Stimulated activated CD4-positive, alpha-beta T cell treated with anti-CD3 and anti-CD28 coated beads, Interleukin-1b, Interleukin-23, amount 100 ng/mL, for 1 hour (primary cell): ENCODE measurements at places on chromosomes 5 and 9.

DNA sequence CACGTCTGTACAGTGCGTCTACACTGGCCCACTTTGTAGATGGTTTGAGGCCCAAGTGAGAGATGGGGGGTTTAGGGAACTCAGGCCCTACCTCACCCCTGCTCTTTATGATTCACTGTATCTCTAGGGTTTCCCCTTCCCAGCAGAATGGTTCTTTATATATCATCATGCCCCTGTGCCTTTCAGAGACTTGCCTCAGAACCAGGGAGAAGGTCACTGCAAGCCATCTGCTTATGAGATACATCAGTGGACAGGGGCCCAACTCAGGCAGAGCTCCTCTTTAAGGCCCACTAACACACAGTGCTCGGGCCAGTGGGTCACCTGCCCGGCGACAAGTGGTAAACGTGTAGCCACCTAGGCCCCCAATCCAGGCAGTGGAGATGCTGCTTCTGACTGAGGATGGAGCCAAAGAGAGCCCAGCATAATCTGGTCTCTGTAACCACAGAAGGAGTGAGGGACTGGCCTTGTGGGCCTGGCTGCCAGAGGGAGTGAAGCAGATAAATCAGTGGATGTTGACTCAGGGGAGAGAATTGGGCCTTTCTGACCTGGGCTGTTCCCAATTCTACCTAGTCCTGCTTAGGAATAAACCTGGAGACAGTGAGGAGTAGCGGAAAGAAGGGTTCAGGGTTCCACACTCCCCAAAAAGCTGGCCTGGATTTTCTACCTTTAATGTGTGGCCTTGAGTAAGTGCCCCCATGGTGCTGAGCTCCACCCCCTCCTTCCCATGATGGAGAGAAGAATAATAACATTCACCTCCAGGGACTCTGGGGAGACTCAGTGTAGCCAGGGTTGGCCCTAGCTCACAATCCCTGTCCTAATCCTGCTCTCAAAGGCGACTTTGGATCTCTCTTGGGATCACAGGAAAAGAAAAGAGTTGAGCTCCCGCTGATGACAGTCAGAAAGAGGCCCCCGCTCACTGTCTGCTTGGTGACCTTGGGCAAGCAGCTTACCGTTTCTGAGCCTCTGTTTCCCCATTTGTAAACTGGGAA is 2.8 kb upstream of the DUSP1 start:
- no peak for DNase-seq

DNA sequence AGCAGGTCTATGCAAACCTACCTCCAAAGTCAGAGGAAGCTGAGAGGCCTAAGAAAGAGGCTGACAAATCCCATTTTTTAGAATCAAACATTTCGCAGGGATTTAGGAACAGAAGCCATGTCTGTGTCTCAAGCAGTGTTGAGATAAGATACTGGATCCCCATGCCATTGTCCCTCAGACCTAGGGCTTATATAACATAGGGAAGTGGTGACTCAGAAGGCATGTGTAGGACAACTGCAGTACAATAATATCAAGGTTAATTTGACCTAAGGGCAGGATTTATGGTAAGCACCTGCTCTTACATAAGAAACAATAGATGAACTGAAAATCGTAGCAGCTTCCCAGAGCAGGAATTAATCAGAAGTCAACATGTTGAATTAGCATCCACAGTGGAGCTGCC is 459.4 kb downstream of the ANXA1 start:
- DNase-seq, result no peak

GRCh38 chr9:36728651-36729520 is 156.2 kb downstream of the MELK start:
- DNase-seq, result peak; percentile 16

GRCh38 chr5:72387985-72388384 is 67.8 kb downstream of the PTCD2 start:
- DNase-seq, result no peak

GRCh38 chr9:90569511-90569910 is 73.1 kb downstream of the DIRAS2 start:
- no peak for DNase-seq

GRCh38 chr9:69314547-69314946 is 10.5 kb upstream of the ENTREP1 start:
- DNase-seq, result no peak

DNA sequence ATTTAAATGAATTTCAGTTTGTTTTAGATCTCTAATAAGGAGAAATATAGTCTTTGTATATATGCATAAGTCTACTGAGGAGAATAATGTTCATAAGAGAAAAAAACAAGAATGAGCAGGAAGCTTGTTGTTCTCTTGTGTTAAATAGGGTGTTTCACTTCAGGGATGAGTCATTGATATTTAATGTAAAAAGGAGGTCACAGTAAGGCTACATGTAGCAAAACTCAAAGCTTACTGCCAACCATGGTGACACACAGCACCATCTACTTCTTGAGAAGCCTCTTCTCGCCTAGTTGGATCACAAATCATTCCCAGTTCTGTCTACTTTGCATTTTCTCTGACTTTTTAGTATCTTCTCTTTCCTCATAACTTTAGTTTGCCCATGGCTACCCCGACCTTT is 1466.0 kb upstream of the C9orf72 start:
- no peak for DNase-seq

GRCh38 chr9:71355884-71356283 is 234.5 kb upstream of the TRPM3 start:
- DNase-seq, result no peak

- no peak for DNase-seq
These were observed 58.5 kb downstream of the LIFR start for GRCh38 chr5:38497946-38498345.

DNA sequence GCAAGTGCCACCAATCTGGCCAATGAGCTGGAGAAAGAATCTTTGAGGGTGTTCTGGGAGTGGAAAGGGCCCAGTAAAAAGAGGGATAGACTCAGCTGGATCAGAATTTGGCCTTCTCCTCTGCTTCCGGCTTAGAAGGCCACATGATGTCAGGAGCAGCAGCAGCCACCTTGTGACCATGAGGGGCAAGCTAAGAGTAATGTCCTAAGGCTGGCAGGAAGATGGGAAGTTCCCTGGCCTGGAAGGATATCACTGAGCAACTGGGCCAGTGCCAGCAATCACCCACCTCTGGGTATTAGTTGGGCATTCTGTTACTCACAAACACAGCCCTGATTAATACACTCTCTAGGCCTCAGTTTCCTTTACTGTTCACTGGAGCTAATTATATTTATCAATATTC is 44.2 kb downstream of the TSPAN17 start:
- DNase-seq, result no peak

DNA sequence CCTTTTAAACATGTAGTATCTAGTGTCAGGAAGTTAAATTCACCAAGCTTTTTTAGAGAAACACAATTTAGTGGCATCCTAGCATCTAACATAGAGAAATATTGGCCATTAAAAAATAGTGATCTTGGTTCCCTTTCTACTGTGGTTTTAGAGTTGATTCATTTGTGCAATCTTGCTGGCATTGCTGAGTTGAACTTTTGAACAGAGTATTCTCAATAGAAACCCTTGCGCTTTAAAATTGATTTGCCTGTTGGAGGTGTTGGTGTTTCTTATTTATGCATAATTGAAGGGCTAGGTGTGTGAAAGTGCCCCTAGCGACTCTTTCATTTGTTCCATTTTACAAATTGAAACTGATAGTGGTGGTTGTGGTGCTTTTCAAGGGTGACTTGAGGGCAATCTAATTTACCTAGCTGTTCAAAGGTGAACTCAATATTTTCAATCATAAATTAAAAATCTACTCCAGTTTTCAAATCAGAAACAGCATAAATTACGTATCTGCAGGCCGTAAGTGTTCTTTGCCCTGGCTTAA is 73.0 kb upstream of the MPDZ start:
- DNase-seq, result no peak

- no peak for DNase-seq
These were observed 90.8 kb downstream of the COL23A1 start for GRCh38 chr5:178499352-178499751.

DNA sequence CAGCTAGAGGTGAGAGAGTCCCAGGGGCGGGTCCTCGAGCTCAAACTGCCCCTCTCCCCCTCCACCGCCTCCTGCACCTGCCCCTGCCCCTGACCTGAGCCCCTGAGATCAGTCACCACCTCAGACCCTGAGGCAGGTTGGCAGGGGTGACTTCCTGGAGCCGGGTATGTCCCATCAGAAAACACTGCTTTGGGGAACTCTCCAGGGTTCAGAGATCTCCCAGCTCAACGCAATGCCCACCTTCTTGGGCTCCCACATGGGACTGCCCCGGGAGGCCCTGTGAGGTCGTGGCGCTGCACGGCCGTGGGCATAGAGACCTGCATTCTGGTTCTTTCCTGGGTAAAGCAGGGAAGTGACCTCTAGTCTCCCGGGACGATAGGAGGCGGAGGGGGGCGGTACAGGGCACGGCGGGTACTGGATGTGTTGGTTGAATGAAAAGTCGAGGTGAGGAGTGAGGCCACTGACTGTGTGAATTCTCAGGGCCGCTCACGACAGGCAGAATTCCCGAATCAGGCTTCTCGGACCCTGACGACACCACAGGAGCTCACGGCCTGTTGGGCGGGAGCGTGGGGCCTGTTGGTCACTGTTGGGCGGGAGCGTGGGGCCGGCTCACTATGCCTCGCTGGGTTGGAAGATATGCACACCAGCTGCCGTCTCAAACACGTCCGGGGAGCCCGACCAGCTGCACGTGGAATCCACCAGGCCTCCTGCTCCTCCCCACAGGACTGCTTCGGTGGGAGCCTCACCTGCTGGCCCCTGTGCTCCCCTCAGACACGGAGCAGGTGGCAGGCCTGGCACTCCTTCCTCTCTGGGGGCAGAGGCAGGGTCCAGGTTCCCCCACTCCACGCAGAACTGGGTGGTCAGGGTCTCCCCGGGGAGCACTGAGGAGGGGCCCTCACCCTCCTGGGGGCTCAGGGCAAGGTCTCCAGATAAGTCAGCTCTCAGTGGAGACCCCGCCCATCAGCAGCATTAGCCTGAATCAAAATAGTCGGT is 178.0 kb upstream of the PPP1R26 start:
- DNase-seq, result no peak

- no peak for DNase-seq
These were observed 75.9 kb downstream of the TENT4A start for GRCh38 chr5:6788956-6789649.

GRCh38 chr5:116778032-116778431 is 203.4 kb upstream of the SEMA6A start:
- no peak for DNase-seq

- DNase-seq, result no peak
These were observed 120.2 kb downstream of the SSBP2 start for GRCh38 chr5:81630684-81631083.

DNA sequence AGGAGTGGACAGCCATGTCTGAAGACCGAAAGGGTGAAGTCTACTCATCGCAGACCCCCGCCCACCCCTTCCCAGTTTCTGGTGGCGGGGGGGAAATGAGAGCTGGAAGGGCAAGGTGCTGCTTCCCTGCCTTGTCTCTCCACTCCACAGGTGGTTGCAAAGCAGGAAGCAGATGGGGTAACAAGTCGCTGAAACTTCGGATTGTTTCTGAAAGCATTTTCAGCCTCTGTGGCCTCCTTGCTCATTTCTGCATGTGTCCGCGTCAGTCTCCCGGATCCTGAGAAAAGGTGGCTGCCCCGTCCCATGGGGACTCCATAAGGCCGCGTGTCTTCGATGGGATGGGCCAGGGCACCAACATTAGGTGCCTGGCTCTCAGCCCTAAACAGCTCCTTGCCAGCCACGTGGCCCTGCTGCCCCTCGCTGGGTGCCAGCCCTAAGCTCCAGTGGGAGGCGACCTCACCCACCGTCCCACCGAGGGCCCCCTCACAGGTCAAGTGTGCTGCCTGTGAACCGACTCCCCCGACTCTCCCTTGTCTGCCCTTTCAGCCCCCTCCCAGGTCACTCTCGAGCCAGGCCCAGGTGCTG is 971 bp downstream of the PHYKPL start:
- no peak for DNase-seq

GRCh38 chr5:40976041-40976440 is 66.7 kb downstream of the C7 start:
- no peak for DNase-seq

DNA sequence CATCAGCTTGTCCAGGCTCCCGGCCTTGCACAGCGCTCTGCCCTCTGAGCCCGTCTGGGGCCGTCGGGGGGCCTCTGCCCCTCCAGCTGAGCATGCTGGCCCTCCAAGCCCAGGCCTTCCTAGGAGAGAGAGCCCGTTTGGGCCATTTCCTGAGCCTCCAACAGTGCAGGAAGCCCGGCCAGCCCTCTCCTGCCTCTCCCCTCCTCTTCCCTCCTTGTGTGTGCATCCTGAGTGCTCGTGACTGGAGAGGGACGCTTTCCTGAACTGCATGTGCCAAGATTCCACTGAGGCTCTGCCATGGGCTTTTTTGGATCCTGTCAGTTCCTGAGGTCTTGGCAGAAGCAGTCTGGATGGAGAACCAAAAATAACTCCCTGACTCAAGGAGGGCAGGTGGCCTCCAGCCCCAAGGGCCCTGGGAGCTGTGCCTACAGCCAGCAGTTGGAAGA is 15.6 kb downstream of the OLFM1 start:
- no peak for DNase-seq

- DNase-seq, result no peak
These were observed 23.7 kb upstream of the VDAC1 start for GRCh38 chr5:134028496-134028895.

DNA sequence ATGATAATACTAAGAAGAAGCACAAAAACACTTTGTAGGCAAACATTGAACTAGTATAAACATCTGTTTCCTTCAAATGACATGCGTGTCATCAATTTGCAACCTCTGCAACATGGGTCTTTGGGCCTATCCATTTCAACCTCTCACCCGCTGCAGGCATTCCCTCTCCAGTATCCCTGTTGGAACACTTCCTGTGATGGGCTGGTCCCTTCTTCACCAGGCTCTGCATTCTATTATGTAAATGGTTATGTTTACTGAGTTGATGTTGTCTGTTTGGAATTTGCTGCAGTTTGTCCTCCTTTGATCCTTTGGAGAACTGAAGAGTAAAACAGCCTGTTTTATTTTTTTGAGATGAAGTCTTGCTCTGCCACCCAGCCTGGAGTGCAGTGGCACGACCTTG is 16.6 kb upstream of the TBC1D2 start:
- no peak for DNase-seq

GRCh38 chr5:35803191-35803651 is 53.5 kb upstream of the IL7R start:
- no peak for DNase-seq

GRCh38 chr9:102974530-102974929 is 20.6 kb upstream of the CYLC2 start:
- DNase-seq, result no peak

DNA sequence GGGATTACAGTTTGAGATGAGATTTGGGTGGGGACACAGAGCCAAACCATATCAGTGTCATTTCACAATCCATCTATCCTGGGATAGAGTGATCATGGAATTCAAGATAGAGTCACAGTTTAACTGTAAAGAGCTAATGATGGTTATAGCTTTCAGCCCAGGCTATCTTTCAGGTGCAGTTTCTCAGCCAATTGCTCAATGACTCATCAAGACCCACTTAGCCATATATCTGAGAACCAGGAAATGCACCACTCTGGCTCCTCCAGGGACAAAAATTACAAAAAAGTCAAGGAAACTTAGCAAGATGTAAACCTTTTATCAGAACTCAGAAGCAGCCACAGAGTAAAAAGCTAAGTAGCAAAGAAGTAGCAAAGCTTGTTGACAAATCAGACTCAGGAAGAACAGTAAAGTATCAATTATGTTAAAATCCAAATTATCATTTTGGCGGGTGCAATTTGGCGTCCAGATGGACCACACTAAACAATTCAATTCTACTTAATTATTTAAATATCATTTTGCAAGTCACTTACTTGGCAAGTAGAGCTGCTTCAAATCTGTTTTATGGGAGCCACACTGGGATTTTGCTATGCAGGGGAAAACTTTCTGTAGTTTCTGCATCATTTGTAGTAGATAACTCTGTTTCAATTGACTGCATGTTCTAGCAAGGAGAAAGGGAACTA is 169.4 kb downstream of the TLE1 start:
- DNase-seq, result no peak
